Natural killer cell (primary cell): ENCODE measurements at places on chromosomes 6 and 20.

DNA sequence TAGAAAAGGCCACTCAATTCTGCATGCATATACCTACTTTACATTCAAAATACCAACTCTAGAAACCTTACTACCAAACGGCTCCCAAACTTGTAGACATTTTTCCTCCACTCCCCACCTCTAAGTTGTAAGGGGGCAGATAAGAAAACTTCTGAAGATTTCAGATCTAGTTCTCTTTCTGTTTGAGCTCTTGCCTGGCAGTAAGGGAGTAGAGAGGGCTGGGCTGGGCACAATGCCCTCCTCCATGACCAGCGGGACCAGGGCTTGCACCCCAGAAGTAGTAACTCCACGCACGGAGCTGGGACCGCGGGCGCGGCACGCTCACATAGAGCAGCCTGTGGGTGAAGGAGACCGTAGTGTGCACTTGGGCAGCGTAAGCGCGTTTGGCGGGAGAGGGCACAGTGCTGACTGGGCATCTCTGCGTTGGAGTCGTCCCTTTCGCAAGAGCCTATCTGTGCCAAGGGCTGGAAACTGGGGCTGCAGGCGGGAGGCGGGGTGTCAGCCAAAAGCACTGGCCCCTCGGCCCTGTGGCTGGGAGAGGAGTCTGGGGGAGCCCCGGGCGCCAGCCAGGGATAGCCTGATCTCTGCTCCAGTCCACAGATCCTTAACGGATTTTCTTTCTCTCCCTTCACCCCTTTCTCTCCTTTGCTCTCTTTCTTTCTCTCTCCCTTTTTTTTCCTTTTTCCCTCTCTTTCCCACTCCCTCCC lies 32.4 kb downstream of the PHACTR1 start:
- DNase-seq: no peak

DNA sequence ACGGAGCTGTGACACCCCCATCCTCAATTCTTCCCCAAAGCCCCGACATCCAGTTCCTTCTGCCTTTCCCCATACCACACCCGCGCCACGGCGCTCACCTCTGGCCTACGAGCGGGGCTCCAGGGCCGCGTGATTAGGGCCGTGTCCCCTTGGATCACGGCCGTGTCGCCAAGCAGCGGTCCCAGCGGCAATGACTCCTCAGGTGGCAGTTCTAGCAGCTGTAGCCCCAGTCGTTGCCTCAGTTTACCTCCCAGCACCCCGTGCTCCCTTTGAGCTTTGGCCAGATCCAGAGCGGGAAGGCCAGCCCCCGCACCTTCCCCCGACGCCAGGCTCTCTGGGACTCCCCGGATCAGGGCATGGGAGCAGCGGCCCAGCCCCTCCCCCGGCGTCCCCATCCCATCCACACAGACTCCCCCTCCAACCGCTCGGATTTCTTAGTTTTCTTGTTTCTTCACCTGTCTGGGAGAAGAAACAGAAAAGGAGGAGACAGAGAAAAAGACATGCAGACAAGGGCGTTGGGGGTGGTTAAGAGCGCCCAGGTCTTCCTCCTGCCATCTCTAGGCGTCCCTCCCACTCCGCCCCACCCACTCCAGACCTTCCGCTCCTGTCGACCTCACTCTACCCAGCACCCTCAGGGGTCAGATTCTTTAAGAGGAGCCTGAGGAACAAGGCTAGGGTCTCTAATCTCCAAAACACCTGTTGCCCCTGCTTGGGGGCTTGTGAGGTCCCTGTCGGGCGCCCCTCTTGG lies at the start of gene DDAH2:
Gene DDAH2 (minus strand): TSS at position 533 of the 748 bp plus-strand sequence. CDS start 138 bp downstream, at position 395.
- no peak for DNase-seq

DNA sequence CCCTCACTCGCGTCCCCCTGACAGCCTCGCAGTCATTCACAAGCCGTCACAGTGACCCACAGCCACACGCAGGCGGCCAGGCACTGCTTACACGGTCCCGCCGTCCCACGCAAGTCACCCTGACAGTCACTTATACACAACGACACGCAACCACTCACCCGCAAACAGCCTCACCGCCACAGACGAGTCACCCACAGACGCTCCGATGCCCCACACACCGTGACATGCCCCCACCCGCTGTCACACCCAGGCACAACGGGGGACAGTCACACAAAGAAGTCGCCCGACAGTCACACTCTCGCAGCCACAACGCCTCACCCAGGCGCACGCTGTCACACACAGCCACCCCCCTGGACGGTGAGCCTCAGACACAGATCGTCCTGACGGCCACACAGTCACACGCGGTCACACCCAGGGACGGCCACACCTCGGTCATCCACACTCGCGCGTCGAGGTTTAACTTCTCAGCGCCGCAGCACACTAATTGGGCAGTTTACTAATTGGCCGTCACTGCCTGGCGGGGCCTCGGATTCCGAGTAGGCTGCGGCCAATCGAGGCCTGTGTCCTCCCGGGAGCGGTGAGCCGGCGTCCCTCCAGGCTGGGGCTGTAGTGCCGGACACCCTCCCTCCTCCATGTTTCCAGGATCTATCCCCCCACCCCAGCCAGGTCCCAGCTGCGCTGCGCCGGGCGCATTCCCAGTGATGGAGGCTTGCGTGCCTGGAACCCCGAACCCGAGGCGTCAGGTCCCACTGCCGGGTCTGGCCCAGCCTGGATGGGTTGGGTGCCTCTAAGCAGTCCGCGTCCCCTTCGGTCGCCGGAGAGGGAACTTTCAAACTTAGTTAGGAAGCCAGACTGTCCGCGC lies 790 bp downstream of the TOX2 start:
- DNase-seq: peak; percentile 59

GRCh38 chr6:8633762-8634161 lies 198.4 kb upstream of the SLC35B3 start:
- DNase-seq: no peak

DNA sequence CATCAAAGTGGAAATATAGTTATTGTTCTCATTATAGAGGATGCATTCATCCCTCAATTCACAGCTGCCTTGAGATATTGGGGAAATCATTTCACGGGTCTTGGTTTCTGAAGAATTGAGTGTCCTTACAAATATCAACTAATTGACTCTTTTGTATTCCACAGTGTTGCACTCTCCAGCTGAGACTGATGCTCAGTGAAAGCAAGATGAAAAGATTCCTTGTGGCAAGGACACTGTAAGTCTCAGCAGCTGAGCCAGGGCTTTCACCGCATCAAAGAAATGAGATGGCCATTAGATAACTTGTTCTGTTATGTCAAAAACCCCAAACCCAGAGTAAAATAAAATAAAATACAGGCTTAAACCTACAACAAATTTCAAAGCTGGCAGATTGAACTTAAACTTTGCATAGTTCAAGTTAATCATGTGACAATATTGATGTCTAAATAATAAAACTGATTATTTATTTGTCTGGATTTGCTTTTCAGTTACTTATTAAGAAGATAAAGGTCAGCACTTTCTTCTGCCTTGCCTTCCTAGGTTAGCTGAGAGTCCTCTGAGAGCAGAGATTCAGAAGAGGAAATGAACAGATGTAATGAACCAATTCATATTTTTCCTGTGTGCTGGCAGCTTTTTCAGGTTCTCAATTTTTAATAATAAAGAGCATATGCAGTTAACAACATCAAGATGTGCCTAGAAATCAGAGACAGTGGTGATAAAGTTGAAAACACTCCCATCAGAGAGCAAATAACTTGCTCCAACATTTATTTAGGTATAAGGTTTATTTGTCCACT lies 82.4 kb upstream of the SMLR1 start:
- DNase-seq: no peak

- peak; percentile 32 for DNase-seq
Measured at GRCh38 chr6:22025468-22026163, 271.2 kb downstream of the PRL start.

DNA sequence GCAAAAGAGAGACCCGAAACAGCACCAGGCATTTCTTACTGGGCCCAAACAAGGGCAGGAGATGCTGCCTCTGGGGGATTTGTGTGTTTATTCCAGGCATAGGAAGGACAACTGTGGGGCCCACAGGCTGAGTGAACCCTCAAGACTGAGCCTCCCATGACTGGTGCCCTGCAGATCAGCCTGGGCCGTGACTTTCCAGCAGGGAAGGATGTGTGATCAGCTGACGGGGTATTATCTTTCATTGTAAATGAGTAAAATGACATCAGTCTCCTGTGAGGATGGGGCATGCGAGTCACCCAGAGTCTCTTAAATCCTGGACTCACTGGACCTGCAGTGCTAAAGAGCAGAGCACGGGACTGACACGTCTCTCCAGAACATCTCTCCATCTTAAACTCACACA lies 3.9 kb upstream of the TEAD3 start:
- DNase-seq: no peak

DNA sequence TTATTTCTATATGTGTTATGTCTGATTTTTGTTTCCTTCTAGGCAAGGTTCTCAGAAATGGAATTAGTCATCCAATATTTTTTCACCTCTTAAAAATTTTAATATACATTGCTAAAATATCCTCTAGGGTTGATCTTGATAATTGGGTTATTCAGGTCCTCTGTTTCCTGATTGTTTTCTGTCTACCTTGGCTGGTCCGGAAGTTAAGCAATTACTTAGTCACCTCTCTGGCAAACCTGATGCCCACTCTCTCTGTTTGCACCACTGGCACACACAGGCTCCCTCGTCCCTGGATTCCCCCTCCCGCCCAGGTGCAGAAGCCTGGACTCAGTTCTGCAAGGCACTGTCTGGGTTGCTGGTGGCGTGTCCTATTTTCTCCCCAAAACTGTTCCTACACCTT lies 27.7 kb downstream of the CST9L start:
- DNase-seq: no peak

DNA sequence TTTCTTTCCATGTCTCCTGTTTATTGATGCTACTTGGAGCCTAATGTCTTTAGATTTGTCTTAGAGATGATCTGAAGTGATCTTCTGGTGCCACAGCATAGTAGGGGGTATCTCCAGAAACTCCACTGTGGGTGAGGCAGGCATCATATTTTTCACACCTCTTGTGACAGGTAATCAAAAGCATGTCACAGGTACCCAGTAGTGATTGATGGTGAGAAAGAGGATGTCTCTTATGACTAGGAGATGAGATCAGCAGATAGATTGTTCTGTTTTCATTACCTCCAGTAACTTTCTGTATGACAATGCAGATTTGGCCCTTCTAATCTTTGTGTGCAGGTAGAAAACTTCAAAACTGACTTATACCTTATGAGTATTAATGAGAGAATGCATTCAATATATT lies 13.5 kb downstream of the NCOA7 start:
- DNase-seq: peak; percentile 42

DNA sequence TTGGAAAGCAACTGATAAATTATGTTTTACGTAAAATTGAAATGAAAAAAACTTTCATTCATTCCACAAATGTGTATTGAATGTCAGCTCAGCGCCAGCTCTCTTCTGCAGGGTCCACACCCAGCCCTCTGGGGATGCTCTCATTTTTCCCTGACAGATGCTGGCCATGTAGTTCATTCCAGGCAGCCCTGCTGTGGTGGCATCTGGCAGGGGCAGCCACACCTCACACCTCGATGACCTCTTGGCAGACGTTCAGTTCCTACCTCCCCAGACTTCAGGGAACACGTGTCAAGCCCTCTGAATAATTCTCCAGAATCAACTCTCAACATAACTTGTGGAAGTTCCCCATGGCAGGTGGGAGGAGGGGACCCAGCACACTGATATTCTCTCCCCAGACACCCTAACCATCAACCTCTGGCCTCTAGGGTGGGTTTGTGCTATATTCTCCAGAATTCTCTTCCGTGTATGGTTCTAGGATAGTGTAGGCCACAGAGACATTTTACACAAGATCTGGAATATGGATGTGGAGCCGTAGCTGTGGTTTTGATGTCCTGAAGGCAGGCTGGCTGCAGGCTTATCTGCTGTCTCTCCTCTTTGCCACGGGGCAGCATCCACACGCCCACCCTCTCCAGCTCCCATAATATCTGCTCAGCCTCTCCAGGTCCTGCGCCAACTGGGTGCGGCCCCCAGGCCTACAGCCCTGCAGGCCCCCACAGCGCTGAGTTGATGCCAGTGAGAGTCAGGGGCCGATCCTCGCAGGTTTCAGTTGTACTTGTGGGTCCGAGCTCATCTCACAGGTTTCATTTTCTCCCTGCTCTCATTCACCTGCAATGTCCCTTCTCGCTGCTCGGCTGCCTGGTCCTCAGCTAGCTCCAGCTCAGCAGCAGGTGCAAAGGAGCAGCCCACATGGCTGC lies 175.8 kb upstream of the ARID1B start:
- DNase-seq: no peak

- DNase-seq: no peak
Measured at GRCh38 chr6:3634280-3634816, 117.2 kb downstream of the PXDC1 start.

GRCh38 chr6:46921059-46921458 lies 679 bp downstream of the ADGRF5 start:
- DNase-seq: no peak

DNA sequence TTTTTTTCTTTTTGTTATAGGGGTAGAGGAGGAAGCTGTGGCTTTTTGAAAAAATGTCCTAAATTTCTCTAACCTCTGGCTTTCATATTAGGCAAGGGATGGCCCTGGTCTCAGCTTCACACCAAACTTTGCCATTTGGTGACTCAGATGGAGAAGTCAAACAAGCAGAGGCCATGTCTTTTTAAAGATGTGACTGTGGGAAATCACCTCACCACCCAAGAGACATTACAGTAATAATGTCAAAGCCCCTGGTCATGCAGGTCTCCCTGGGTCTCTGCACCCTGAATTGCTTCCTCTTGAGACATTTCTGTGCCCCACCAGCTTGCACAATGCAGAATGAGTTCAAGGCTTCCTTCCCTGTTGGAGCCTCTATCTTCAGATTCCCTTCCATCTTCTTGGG lies 39.5 kb upstream of the ADGRF5 start:
- no peak for DNase-seq

DNA sequence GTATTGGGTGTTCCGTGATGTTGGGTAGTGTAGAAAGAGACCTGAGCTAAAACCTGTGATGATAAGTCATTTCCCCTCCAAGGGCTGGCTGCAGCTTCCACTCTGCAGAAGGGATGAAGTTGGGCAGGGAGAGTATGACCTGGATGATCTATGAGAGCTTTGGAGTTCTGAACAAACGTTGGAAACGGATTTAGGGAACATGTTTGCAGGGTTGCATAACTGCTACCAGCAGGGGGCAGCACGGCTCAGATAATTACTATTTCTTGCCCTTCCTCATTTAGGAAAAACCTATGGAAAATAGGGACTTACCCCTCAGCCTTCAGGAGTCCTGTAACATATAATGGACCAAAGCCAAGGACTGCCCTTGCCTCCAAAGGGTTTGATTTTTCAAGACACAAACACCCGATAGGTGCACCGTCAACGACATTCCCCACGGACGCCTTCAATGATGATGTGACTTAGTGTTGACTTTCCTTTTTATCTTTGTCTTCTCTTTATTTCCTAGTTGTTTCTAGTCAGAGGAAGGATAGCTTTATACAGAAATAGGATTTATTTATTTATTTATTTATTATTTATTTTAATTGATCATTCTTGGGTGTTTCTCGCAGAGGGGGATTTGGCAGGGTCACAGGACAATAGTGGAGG lies 164.9 kb upstream of the SASH1 start:
- no peak for DNase-seq

- DNase-seq: no peak
Measured at GRCh38 chr6:74041420-74041819, 345.4 kb downstream of the CD109 start.

DNA sequence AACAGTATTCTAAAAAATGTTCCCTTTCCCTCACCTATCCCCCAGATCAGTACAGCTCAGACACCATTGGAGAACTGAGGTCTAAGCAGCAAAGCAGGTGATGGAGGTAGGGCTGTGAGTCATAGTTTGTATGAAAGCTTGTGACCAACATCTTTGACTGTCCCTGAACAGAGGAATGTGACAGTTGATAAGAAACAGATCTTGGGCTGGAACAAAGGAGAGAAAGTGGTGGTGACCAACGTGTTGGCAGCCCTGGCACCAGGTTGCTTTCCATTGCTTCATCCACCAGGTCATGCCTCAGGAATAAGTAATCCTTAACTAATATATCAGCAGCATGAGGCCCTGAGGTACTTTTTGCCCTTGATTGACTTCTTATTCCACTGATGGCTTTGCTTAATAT lies 19.9 kb upstream of the CRIP3 start:
- DNase-seq: no peak
